M059J (cell line): ENCODE measurements at places on chromosomes 11 and 22.
A peak's percentile ranks its signal among the peaks of the same experiment; 100 is the strongest.

GRCh38 chr11:126186708-126187529 is 24.5 kb downstream of the RPUSD4 start:
- no peak for DNase-seq

DNA sequence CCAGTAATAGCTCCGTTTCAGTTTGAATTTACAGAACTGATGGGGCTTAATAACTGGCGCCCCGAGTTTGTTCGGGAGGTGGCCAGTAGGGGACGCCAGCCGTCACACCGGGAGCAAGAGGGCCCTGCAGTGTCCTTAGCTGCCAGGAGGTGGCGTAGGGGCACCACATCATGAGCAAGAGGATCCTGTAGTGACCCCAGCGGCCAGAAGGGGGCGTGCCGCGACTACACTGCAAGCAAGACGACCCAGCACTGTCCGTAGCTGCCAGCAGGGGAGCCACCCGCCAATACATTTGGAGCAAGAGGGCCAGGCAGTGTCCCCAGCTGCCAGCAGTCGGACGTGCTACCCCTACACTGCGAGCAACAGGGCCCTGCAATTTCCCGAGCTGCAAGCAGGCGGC is 663.7 kb upstream of the B3GAT1 start:
- DNase-seq, result peak; percentile 42

DNA sequence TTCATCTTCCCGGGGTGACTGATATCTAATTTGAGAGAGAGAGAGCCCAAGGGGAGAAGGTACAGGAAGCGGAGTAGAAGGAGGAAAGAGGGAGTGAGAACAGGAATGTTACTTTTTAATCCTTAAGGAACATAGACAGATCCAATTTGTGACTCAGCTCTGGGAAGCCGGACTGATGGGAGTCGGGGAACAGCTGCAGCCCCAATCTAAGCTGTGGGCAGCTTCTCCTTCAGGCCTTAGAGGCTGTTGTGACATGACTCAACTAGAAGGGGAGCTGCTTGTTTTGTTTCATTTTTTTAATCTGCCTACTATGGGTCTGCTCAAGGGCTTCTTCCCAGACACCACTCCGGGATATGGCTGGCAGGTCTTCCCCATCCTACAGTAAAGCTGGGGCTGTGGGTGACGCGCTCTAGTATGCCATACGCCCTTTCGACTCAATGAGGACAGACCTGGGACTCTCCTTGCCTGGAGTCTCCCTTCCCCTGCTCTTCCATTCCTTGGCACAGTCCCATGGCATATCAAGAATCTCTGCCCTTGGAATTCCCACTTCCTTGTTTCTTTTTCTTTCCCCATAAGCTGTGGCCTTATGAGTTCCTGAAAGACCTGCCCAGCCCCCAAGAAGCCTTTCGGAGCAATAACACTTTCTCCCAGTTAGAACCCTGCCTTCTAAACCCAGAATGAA is 103.3 kb upstream of the AKIP1 start:
- DNase-seq, result peak; percentile 92

GRCh38 chr11:707817-708420 is 1.9 kb downstream of the EPS8L2 start:
- peak; percentile 55 for DNase-seq
